ENCODE measurements at places on chromosomes 12 and 14.

GRCh38 chr12:105382771-105383622 is 52.5 kb downstream of the C12orf75 start:
- no peak for DNase-seq

DNA sequence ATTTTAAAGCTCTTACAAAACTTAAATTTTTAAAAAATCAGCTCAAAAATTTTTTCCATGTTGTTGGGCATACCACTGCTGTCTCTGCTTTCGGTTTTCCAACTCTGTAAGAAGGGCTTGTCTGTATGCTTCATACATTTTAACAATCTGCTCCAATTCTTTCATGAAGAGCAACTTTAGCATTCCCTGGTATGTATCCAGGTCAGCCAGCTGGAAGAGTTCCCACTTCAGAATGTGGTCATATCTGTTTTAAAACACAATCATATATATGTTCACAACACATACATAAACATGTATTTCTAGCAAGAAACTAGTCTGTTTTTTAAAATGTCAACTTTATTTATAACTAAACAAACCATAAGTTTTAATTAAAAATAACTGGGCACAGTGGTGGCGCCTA is 33.0 kb downstream of the SAV1 start:
- no peak for DNase-seq

GRCh38 chr12:9858135-9858534 is 11.0 kb downstream of the CLEC2B start:
- DNase-seq, result no peak

GRCh38 chr12:101001669-101002068 is 207.1 kb downstream of the ANO4 start:
- DNase-seq, result no peak

- no peak for DNase-seq
Measured at GRCh38 chr14:66234411-66234810, 251.8 kb upstream of the CCDC196 start.

DNA sequence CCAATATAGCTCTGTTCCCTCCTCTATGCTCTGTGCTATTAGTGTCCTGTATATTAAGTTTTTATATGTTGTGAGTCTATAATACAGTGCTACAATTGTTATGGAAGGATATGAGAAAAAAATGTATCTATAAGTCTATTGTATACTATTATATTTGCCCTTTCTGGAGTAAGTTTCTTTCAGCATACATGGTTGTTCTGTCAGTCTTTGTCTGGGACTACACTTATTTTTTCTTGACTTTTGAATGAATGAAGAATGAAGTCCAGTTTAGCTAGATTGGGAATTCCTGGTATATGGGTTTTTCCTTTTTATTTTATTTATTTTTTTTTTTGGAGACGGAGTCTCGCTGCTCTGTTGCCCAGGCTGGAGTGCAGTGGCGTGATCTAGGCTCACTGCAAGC is 76.0 kb upstream of the DNM1L start:
- no peak for DNase-seq

DNA sequence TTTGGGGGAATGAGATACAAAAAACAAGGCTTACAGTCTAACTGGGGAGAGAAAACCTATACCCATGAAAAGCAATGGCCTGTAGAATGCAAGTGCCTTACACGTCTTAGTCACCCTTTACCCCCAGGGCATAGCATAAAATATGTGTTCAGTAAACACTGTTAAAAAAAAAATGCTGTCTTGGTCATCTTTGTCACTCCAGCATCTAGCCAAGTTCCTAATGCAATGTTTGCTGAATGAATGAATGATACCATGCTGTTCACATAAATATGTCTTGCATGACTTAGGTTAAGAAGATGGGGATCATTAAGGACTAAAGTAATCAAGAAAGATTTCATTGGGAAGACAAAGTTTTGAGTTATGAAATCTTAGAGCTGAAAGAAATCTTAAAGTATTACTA is 38.5 kb downstream of the PPP2R5E start:
- no peak for DNase-seq

DNA sequence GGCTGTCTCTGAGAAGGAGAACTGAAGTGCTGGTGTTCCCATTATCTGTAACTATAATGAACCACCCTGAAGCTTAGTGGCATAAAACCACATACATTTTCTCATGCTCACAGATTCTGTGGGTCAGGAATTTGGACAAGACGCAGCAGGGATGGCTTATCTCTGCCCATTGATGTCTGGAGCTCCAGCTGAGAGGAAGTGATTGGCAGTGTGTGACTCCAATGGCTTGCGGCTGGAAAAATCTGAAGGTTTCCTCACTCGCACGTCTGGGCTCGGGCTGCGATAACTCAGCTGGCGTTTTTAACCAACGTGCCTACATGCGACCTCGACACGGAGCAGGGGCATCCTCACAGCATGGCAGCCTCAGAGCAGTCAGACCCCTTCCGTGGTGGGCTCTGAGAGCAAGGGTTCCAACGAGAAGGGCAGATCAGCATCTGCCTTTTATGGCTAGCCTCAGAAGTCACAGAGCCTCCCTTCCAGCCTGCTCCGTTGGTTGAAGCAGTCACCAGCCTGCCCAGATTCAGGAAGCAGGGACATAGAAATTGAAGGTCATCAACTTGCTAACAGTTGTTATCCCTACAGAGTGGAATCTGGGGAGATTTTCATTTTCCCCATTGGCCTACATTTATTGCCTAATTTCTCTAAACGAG is 143.3 kb upstream of the BCL2L14 start:
- DNase-seq, result no peak

- DNase-seq, result no peak
Measured at GRCh38 chr12:53625373-53625945, 723 bp downstream of the ATF7 start.

- no peak for DNase-seq
Measured at GRCh38 chr12:96870946-96871345, 36.1 kb upstream of the NEDD1 start.

GRCh38 chr12:4535092-4535491 is 3.6 kb upstream of the RAD51AP1 start:
- no peak for DNase-seq

GRCh38 chr14:81178063-81178462 is 42.7 kb downstream of the GTF2A1 start:
- no peak for DNase-seq

DNA sequence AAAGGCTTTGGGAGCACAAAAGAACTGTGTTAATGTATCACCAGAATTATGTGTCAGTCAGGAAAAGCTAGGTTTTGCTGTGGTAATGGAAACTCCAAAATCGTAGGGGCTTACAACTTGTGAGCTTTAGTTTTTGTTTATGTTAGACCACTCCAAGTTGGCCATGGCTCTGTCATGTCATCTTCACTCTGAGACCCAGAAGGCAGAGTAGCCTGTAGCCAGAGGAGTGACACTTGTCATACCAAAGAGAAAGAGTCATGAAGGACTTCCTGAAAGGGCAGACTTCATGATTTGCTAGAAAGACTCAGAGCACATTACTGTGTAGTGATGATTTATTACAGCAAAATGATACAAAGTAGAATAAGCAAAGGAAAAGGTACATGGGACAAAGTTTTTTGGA is 133.6 kb upstream of the SSTR1 start:
- DNase-seq, result no peak

DNA sequence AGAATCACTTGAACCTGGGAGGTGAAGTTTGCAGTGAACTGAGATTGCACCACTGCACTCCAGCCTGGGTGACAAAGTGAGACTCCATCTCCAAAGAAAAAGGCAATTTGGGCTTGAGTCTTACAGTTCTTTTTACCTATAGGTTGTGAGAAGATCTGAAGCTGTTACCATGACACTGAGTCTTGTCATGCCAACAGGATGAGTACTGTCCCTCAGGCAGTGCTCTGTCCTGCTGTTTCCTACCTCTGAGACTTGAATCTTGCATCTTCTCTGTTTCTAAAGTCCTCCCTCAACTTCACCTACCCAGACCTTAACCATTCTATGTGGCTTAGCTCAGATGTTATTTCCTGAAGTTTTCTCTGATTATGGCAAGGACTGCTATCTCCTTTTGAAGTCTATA is 400.8 kb upstream of the PRICKLE1 start:
- no peak for DNase-seq

GRCh38 chr12:66191547-66192126 is 2.6 kb downstream of the IRAK3 start:
- no peak for DNase-seq

DNA sequence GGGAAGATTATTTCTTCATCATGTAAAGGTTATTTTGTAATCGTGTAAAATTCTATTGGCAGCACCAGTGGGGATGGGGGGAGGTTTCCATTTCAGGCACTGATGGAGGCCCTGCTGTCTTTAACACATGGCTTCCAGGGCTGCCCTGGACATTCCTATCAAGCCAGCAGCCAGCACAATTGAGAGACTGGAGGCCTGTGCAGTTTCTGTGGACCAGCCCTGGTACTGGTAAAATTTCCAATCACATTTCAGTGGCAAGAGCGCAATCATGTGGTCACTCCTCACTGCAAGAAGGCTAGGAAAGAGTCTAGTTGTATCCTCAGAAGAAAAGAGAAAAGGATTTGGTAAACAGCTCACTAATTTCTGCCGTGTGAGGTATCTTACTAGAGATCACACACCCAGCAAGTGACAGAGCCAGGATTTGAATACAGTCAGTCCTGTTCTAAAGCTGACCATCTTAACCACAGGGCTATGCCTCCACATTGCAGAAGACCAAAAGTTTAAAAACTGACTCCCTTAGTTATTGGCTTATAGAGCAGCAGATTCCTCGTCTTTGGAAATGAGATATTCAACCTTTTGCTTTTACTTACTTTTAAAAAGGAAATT is 179.4 kb upstream of the ARHGAP5 start:
- no peak for DNase-seq

- no peak for DNase-seq
Measured at GRCh38 chr14:57066463-57066862, 202.2 kb downstream of the EXOC5 start.

- no peak for DNase-seq
Measured at GRCh38 chr14:103444837-103445524, 59.8 kb downstream of the MARK3 start.

- DNase-seq, result no peak
Measured at GRCh38 chr14:78090864-78091263, 79.3 kb upstream of the NRXN3 start.

DNA sequence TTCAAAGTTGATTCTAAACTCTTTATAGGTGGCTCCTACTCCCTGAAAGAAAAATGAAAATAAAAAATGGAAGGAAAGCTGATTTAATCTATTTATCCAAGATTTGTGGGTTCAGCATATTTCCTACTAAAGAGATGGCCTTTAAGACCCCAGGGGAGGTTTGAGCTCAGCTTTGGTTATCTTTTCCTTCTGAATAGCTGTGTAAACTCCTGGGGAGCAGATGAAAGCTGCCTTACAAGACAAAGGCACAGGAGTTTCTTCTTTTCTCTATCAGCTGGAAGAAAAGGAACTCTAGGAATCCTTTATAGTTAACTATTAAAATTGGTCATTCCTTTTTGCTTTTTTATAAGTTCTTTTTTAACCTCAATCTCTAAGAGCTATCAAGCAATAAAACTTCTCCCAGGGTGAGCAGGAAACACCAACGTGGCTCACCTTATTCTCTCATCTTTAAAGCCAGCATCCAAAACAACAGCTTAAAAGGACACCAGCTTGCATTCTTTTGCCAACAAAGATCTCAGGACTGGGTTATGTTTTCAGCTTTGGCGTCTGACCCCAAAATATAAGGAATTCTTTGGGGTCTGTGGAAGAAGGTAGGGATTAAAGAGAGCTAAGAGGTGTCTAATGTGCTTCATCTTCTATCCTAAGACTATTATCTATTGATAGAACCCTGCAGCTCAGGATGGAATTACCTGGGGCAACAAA is 371.7 kb upstream of the KITLG start:
- DNase-seq, result no peak

DNA sequence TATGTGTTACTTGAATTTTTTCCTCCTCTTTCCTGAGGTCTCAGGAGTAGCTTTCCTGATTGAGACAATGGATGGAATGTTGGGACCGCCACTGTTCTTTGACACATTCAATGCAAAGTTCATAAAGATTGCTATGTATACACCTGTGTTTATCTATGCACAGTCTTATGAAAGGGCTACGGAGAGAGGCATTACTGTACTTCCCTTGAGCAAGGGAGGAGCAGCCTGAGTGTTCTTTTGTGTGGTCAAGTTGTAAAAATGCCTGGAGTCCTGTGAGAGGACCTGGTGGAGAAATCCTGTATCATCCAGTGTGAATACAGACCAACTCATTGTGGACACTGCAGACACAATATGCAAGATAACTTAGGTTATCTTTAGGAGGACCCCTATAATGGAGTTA is 1.2 kb downstream of the SRGAP1 start:
- no peak for DNase-seq

- DNase-seq, result no peak
Measured at GRCh38 chr14:60760644-60761364, 26.2 kb downstream of the MNAT1 start.

DNA sequence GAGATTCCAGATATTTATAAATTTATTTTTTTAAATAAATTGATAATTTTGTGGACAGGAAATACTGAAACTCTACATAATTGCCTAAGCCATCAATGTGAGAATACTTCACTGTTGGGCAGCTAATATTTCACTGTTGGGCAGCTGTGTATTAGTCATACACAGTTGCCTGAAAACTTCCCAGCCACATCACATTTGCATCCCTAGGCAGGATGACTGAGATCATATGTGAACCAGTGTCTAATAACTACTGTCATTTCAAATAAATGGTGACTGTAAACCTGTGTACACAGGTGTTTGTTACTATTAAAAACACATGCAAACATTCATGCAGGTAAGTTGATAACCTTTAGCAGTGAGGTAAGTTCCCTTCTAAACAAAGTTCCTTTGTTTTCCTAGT is 43.9 kb downstream of the TMTC3 start:
- no peak for DNase-seq

GRCh38 chr12:111084605-111085004 is 164.2 kb upstream of the MYL2 start:
- DNase-seq, result no peak

DNA sequence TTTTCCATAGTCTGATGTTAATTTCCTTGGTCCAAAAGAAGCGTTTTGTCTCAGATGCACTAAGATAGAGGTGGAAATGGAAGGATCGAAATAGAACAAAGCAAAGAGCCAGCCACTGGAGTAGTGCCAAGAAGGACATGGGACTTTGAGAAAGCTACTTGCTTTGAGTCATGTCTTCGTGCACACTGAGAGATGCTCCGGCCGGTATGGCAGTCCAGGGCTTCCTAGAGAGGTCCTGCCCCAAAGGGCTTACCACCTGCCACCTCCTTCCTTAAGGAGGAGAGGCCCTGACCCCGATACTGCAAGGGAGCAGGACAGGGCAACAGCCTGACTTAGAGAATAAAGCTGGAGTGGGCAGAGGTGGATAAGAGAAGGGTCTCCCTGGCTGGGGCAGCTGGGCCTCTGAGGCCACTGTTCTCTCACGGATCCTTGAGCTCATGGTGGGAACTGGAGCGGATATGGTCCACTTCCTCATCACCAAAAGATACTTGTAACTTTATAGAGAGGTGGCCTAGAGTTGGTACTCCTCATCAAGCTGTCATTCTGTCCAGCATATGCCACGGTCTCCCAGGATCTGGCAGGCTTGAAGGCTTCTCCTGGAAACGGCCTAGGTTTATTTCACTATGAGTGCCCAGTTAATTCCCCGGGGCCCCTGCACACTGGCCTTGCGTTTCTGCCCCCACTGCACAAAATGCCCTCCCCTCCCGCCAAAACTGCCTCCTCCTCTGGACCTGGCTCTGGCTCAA is 57.4 kb downstream of the FOXN3 start:
- no peak for DNase-seq
